ENCODE measurements at places on chromosomes 3 and 15. TPM values are rescaled to one million over a fixed set of nuclear protein-coding genes. Genes with fewer than 3 reads are reported as not detected.

The SUSD5 gene
- polyA plus RNA-seq = 0.38 TPM

The PLA1A gene
- polyA plus RNA-seq = 1.1 TPM

The GLCE gene
- polyA plus RNA-seq = 6.0 TPM

The PROK2 gene
- 0.08 TPM for polyA plus RNA-seq

The TOMM70 gene
- polyA plus RNA-seq = 51.1 TPM

The ADAMTS9 gene
- polyA plus RNA-seq = 65.8 TPM

The ZNF654 gene
- 8.9 TPM for polyA plus RNA-seq

The PLCD1 gene
- polyA plus RNA-seq = 5.6 TPM

The TEX9 gene
- 0.12 TPM for polyA plus RNA-seq

The GOLGA8J gene
- not detected for polyA plus RNA-seq

The ACVR2B gene
- polyA plus RNA-seq = 1.6 TPM

The LPP gene
- 2.6 TPM for polyA plus RNA-seq

The SLC9C1 gene
- polyA plus RNA-seq = 0.01 TPM
